ENCODE measurements at places on chromosomes 1 and 21. TPM values are rescaled to one million over a fixed set of nuclear protein-coding genes. Genes with fewer than 3 reads are reported as not detected.

Gene KRTAP10-5
- total RNA-seq, result not detected

Gene CENPS
- total RNA-seq, result 6.1 TPM

Gene EVA1C
- 5.7 TPM for total RNA-seq

DNA sequence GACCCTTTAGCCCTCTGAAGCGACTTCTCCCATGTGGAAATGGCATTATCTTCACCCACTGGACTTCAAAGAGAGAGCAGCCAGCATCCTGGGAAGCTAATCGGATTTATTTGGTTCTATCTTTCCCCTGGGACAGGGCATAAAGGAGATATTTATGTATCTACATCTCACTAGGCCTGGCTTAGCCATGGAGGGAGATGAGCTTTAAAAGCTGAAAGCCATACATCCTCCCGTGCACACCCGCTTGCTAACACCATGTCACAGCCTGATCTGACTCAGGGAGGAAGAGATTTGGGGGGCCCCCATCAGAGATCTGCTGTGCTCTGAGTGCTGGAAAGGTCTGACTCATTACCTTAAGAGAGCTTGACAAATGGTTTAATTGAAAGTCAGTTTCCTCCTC is 155.9 kb downstream of the PLXNA2 start:
- no peak for DNase-seq
